HepG2 (cell line): ENCODE measurements at places on chromosomes 3 and 15. TPM values are rescaled to one million over a fixed set of nuclear protein-coding genes. Genes with fewer than 3 reads are reported as not detected.

DNA sequence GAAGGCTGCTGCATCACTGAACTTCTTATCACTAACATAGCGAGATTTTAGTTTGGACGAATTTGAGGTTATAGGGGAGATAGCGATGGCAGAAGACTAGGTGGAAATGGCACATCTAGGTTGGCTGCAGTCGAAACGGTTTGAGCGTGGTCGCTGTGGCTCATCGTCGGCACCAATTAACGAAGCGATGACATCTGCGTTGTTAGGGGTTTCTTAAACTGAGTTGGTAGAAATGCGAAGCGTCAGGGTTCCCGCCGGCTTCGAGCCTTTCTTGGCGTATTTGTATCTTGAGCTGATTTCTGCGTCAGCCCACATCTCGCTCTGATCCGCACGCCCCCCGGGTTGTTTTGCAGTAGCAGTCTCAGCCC lies 319 bp downstream of the LNP1 start:
- DNase-seq = no peak

DNA sequence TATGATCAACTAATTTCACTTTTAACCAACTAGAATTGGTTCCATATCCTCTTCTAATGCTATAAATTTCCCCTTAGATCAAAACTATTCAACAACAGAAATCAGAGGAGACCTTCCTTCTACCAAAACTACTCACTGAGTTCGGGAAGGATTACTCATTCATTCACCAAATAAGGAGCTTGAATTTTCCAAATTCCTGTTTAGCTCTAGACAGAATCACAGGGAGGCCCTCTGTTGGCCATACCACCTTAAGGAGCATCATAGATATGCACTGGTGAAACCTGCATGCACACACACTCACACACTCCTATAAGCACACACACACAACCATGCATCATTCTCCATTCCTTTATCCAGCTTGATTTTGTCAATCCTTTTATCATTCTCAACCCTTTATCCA lies 49.0 kb downstream of the SUCLG2 start:
- DNase-seq = no peak

LPCAT4 gene
- total RNA-seq = 2.2 and 8.1 TPM in 2 replicates

CHST14 gene
- total RNA-seq = 6.4 and 12.4 TPM in 2 replicates

IRAK2 gene
- total RNA-seq = 13.1 and 15.3 TPM in 2 replicates

GRCh38 chr15:79844221-79844620 lies 52.6 kb downstream of the MTHFS start:
- no peak for DNase-seq

GRCh38 chr3:52051444-52051843 lies 4.9 kb downstream of the DUSP7 start:
- no peak for DNase-seq

DNA sequence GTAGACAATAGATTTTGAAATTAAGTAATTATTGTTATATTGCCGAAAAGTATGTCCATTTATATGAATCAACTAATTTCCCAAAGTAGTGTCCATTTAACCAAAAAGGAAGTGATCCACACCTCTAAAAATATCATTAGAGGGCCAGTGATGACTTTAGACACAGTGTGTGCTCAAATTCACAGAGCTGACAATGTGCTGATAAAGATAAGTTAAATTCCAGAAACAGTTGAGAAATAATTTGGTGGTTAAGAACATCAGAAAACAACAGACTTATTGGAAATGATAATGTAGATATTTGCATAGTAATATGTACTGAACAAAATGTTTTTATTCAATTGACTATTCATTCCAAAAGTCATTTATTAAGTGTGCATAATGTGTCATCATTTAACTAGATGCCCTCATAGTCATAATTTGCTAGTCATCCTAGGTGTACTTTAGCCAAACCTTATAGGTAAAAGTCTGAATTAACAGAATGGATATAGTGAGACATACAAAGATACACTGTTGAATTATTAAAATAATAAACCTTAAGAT lies 230.2 kb upstream of the ADAMTS9 start:
- DNase-seq = no peak

DNA sequence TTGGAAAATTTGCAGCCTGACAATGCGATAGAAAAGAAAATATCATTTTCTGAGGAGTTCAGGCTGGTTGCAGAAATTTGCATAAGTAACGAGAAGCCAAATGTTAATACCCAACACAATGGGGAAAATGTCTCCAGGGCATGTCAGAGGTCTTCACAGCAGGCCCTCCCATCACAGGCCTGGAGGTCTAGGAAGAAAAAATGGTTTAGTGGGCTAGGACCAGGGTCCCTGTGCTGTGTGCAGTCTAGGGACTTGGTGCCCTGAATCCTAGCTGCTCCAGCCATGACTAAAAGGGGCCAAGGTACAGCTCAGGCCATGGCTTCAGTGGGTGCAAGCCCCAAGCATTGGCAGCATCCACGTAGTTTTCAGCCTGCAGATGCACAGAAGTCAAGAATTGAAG lies 14.5 kb upstream of the AP4E1 start:
- DNase-seq = no peak

DNA sequence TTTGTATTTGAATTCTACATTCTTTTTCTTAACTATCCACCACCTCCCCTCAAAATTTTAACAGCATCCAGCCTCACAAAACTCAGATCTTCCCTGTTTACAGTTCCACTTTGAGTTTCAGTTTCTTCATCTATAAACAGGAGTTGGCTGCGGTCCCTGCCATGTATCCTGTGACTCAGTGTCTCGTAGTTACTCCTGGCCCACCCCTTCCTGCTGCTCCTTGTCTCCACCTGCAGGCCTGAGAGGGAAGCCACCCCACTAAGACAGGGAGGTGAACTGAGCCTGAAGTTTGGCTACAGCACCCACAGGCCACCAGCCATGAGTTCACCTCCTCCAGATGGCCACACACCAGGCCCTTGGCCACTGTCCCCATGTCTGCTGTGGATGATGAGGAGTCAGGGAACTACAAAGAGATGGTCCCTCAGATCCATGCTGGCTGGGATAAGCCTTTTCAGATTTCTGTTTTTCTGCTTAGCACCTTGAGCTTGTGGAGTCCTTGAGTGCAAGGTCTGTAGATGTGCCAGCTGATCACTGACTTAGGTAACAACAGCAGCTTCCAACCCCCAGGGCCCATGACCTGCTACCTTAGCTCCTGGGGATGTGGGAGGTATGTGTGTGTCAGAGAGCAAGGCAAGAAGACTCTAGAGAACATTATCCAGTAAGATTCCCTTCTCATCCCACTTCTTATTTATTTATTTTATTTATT lies 37.5 kb downstream of the CD86 start:
- DNase-seq = no peak

GRCh38 chr3:61877359-61878138 lies 316.2 kb downstream of the PTPRG start:
- peak; percentile 25 for DNase-seq

DNA sequence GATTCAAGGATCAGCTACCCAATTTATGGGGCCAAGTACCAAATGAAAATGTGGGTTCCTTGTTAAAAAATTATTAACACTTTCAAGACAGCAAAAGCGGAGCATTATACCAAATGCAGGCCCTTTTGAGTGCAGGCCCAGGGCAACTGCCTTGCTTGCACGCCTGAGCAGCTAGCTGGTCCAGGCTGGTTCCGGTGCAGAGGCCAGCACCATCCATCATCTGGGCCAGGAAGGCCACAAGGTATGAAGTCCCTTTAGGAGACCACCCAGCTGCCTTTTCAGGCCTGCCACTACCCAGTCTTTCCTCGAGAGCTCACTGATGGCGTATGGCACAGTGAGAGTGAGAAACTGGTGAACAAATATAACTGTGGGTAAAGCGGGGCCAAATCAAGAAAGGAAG lies 13.0 kb downstream of the ANAPC13 start:
- no peak for DNase-seq

GRCh38 chr15:70788114-70789049 lies 25.0 kb upstream of the UACA start:
- DNase-seq = peak; percentile 91

DNA sequence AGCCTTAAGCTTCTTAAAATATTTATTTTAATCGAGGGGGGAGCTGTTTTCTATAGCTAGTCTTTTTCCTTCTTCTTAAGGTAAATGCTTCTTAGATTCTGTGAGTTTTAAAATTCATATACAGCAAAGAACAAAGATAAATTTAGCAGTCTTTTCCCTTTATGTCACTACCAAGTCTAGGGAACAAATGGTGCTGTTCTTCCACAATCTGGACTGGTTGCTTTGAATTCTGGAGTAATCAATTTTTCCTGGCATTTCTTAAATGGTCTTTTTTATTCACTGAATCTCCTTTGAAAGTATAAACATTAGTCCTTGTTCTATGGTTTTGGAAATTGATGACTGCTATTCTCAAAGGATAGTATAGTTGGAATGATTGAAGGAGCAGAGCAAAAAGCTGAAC lies 82.8 kb downstream of the CHL1 start:
- no peak for DNase-seq

EPHB3 gene
- total RNA-seq = not detected in 2 replicates

DNA sequence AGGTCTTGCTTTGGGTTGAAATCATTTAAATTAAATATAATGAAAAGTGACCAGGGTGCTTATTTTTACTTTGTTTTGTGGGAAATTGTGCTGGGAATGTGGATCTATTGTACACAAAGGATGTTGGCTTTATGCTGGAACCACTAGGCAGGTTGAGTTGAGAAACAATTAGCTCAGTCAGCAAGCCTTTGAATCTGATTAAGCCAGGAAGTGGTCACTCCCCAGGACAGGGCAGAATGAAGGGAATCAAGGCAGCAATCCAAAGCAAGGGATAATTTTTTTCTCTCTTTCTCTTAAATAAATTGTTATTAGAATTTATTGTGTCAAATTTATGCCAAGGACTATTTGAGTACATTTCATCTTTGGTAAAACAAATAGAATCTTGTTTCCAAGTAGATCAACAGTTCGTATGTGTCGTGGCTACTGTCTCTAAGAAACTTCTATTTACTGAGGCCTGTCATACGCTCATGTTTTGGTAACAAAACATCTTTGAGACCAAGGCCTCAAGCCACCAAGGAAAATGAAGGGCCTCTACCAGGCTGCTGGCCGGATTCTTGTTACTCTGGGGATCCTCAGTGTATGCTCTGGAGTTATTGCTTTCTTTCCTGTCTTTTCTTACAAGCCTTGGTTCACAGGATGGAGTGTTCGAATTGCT lies at the start of gene TMEM212:
Gene TMEM212 (plus strand): TSS at position 486 of the 655 bp plus-strand sequence. CDS start 35 bp downstream, at position 521.
- DNase-seq = peak; percentile 88

DNA sequence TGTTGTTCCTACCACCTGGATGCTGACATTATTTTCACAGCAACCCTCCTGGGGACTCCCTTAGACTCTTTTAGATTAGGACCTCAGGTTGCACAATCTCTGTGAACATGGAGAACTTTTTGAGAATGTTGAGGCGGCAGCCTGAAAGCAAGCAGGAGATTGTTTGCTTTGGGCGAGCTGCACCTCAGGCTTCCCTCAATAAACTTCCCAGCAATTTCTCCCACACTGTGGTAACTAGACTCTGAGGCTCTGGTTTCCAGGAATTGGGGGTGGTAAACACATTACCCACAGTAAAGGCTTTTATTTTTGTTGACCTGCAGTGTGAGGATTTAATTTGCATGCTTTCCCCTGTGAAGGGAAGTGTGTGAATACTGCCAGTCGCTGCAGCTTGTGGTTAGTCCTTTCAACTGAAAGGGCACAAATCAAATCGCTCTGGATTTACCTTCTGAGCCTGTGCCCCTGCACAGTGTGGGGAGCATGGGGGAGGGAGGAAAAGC lies 35.2 kb upstream of the SIAH2 start:
- peak; percentile 49 for DNase-seq

GRCh38 chr3:41989518-41989917 lies 27.6 kb upstream of the ULK4 start:
- no peak for DNase-seq

RBMS3 gene
- total RNA-seq = not detected in 2 replicates

LIPC gene
- 15.0 and 26.0 TPM in 2 replicates for total RNA-seq

- peak; percentile 20 for DNase-seq
These were observed 143.7 kb downstream of the NR1D2 start for GRCh38 chr3:24088782-24089181.

SCN11A gene
- total RNA-seq = 0.02 TPM in 1 of 2 replicates, not detected in the other

- DNase-seq = no peak
These were observed 60.3 kb downstream of the STRIT1 start for GRCh38 chr3:155233213-155233612.

- DNase-seq = no peak
These were observed 14.9 kb upstream of the LEKR1 start for GRCh38 chr3:156811089-156811862.

SLCO2A1 gene
- not detected in 2 replicates for total RNA-seq

GTF2E1 gene
- total RNA-seq = 21.5 and 29.0 TPM in 2 replicates

- DNase-seq = no peak
These were observed 60.7 kb downstream of the PIAS1 start for GRCh38 chr15:68114840-68115239.

DNA sequence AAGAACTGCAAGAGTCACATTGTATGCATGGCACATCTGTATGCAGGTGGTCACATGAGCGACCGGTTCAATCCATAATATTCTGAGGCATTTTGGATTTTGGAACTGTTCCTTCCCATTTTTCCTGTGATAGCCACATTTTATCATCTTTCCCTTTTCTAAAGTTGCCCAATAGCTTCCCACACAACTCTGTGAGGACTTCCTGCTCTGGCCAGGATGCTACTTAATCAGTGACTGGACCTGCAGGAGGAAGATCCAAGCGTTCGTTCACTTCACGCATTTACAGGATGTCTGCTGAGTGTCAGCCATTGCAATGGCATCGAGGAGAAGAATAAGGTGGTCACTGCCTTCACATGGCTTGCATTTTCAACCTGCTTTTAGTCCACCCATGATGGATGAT lies 9.8 kb downstream of the KLHL6 start:
- no peak for DNase-seq

DNA sequence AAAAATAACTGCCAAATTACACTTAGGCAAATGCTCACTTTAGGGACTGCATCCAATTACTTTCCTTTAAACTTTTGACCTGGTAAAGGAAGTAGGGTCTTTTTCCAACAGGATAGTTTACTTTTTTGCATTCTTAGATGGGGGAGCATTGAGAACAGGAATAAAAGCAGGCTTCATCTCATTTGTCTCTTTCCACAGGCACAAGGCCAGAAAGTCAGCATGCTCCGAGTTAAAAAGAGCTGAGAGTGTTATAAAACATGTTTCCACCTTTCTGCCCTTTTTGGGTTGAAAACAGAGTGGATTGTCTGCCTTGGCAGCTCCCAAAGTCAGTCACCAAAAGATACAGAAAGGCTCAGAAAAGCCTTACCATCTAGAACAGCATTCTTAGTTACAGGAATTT lies 404.9 kb upstream of the ALCAM start:
- no peak for DNase-seq

FAM107A gene
- total RNA-seq = not detected in 2 replicates

DNA sequence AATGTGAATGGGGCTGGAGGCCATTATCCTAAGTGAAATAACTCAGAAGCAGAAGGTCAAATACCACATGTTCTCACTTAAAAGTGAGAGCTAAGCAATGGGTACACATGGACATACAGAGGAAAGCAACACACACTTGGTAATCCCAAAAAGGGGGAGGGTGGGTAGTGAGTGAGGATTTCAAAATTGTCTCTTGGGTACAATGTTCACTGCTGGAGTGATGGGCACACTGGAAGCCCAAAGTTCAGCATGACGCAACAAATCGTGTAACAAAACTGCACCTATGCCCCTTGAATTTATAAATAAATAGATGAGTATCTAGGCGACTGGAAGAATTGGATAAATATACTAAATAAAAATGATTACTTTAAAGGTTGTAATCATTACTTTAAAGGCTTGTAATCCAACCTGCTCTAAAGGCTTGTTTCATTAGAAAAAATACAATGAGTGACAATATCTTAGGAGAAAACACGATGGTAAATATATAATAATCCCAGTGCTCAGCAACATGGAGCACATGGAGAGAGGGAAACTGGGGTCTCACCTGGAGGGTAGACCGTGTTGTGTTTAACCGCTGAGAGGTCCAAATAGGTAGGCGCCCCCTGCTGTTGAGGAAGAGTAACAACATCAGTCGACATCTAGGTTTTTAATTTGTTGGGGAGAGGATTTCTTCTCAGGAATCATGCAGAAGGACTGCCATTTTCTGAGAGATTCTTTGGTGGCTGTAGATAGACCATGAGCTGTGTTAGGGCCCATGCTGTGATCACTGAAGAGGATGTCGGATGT lies 78.5 kb upstream of the ROBO1 start:
- peak; percentile 34 for DNase-seq

LEO1 gene
- 60.3 and 103 TPM in 2 replicates for total RNA-seq
